GM12891 (cell line): ENCODE measurements at places on chromosomes 16 and 17.

DNA sequence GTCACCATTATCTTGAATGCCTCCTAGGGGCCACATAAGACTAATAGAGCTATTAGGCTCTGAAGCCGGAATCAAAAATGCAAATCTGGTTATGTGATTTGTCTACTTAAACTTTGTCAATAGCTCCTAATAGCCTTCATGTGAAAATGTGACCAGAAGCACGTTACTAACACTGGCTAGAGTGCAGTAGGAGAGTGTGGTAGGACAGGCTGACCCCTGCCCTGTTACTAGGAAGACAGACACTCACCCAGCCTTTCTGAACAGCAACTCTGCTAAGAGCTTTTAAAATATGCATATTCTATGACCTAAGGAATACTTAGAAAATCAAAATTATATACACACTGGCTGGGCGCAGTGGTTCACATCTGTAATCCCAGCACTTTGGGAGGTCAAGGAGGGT is 26.3 kb downstream of the CENPV start:
- DNase-seq = no peak

DNA sequence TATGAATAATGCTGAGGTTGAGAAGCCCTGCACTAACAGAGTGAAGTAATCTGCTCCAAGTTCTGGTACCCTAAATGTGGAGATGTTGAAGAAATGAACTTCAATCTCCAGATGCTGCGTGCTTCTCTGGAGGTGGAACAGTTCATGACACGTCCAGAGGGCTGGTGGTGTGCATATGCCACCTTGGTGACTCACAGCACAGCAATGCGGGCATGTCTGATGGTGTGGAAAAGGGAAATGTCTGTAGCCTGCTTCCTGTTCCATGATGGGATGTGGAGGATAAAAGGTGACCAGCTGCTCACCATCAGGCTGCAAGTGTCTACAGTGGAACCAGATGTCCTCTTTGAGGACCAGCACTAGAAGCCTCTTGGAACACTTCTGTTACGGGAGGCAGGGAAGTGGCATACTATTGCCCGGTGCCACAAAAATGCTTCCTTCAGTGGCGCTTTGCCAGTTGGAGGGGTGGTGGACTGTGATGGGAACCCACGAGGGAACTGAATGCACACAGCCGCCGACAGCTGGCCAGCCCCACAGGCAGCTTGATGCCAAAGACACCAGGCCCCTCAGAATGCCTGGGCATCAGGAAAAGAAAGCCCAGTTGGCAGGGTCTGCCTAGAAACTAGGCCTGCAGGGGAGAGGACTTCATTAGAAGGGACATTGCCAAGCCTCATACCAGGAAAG is 19.9 kb downstream of the SNX11 start:
- no peak for DNase-seq

- DNase-seq = no peak
Observed at GRCh38 chr16:65950211-65950610, 416.3 kb upstream of the CDH5 start.

DNA sequence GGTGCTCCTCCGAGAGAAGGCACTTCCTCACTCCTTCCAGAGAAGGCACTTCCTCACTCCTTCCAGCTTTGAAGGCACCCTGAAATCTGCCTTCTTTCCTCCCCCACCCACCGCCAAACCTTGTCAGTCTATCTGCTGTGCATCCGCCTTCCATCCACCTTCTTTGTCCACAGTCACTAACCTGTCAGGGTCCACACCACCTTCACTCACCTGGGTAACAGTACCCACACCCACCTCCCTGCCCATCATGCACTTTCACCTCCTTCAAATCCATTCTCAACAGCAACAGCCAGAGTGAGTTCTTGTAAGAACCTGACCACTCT is 5.2 kb downstream of the CCDC102A start:
- DNase-seq = no peak

GRCh38 chr16:30350134-30350871 is 4.8 kb downstream of the CD2BP2 start:
- DNase-seq = peak; percentile 60

DNA sequence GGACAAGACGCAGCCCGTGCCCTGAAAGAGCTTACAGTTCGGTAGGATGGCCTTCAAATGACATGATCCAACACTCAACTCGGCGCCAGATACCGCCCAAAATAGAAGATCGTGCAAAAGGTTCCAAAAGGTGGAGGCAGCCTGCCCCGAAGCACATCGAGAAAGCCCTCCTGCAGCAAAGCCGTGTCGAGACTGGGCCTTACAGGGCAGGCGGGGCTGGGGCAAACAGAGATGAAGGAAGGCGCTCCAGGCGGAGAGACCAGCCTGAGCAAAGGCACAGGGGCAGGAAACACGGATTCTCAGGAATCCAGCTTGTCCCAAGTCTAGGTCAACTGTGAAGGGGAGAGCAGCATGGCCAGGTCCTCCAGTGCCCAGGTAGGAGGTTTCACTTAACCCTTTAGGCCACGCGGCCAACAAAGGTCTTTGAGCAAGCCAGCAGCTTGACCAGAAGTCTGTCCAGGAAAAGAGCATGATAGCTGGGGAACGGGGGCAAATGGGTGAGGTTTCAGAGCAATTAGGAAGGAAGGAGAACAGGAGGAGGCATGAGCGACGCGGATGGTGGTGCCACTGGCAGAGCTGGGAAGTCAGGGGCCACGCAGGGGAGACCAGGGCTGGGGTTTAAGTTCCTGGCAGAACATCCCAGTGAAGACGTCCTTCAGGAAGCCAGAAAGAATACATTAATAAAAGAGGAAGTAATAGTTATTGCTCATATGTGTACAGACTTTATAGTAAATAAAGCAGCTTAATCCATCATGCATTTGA is 21.2 kb upstream of the EIF1 start:
- no peak for DNase-seq

- DNase-seq = no peak
Observed at GRCh38 chr17:49576088-49576916, 631 bp downstream of the NXPH3 start.

DNA sequence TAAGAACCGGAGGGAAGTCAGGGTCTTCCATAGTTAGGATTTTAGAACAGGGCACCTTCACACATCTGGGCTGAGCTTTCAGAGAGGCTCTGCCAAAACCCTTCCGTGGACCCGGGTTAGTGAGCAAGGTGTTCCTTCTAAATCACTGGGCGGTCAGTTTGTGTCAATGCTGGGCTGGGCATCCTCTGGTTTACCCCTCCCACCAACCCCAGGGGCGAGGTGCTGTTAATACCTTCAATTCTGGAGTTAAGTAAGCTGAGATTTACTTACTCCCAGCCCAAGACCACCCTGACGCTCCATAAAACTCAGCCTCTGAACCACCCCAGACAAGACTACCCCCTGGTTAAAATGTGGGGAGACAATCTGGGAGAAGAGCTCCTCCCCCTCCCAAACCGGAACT is 1.0 kb downstream of the TMEM92 start:
- DNase-seq = no peak

DNA sequence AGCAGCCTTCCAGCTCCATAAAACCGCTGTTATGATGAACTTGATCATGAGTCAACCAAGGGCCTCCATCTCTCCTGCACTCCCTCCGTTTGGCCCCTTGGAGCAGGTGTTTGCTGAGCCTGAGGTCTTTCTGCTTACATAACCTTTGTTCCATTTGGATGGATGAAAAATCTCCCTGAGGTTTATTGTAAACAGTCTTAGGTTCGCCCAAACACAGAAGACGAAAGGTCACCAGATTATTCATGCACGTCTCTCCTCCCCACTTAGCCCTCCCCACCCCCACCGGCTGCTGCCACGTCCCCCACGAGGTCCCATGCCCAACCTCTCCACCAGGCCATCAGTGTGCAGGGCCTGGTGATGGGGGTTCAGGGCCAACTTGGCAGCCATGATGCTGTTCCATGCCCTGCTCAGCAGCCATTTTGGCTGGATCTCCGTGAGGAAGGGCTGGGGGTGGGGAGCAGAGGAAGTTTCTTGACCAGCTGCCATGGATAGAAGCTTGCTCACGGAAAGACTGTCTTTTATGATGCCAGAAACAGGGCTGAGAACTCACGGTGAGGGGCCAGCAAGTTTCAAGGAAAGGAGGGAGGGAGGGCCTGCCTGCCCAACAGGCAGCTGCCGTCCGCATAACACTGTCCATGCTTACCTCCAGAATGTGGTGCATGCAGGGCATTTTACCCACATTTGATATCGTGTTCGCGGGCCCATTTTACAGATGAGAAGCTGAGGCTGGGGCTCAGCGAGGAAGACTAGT is 47.8 kb upstream of the FOXF1 start:
- no peak for DNase-seq

DNA sequence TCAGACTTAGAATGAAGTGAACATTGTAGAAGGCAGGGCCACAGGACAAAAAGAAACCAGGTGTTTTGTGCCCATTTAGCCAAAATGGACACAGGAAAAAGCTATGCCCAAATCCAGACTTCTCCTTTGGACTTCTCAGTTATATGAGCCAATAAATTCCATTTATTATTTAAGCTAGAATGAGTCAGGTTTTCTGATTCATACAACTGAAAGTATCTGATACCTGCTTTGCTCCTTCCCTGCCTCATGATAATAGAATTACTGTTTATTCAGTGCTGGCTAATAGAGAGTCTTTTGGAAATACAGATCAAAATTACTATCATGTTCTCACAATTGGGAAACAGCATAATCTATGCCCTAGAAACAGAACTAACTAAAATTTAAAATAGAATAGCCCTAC is 8.7 kb upstream of the CPD start:
- no peak for DNase-seq

DNA sequence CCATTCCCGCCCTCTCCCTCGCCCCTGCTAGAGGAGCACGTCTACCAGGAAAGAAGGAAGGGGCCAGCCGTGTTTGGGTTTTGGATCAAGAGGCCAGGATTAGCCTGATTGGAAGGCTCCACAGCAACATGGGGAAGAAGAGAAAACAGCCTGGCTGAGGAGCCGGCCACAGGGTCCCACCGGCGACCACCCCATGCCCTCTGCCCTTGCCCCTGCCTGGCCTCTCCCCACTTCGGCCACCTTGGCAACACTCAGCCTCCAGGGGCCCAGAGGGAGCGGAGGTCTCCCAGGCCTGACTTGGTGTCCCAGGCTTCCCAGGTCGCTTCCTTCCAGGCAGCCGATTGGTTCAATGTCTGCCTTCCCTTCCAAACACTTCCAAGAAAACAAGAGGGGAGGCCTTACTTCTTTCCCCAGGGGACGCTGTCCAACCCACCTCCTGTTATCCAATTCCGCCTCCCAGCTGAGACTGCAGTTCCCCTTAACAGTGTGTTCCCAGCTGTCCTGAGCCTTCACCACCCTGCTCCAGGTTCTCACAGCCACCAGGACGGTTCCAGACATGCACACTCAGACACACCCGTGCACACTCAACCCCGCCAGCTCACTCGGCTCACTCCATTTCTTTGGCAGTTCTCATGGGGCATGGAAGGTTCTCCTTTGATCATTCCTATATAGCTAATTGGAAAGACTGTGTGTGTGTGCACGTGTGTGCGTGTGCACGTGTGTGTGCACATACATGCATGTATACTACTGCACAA is 65.4 kb downstream of the RBFOX3 start:
- no peak for DNase-seq

DNA sequence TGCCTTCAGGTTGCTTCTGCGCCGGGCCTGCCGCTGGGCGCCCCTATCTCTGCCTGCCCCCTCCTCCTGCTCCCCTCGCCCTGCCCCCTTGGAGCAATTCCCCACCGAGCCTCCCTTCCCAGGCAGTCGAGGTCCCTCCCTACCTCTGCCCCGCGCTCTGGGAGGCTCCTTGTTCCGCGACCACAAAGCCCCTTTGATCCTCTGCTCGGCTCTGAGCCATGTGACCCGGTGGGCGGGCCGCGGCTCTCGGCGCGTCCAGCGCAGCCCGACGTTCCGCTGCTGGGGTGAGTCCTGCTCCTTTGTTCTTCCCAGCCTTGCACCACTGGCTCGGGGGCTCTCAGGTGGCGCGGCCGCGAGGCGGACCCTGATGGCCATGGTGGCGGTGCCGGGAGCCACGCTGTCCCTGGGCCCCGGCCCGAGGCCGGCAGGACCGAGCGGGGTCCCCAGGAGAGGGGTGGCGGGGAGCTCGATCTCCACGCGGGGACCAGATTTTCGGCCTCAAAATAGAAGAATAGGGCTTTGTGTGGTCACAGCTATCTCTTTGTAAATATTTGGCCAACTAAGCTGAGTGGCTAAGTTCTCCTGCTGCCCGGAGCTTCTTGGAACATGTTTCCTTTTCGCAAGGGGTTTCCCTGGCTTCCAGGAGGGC is 310.6 kb downstream of the SEC14L1 start:
- DNase-seq = no peak

DNA sequence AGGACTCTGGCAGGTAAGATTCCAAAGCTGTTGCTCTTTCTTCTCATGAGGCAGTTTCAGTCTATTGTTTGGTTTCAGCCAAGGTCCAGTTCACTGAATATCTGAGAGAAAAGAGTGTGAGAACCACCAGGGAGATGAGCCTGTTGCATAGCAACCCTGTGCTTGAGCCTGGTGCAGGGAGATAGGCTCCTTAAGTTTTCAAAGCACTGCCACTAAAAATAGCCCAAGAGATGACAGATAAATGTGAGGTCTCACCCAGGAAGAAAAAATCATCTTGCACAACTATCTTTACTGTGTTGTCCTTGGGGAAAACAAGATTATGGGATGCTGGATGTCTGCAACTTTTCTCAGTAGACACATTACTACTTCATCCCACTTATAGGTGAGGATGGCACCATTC is 26.2 kb upstream of the NUDT7 start:
- DNase-seq = no peak

DNA sequence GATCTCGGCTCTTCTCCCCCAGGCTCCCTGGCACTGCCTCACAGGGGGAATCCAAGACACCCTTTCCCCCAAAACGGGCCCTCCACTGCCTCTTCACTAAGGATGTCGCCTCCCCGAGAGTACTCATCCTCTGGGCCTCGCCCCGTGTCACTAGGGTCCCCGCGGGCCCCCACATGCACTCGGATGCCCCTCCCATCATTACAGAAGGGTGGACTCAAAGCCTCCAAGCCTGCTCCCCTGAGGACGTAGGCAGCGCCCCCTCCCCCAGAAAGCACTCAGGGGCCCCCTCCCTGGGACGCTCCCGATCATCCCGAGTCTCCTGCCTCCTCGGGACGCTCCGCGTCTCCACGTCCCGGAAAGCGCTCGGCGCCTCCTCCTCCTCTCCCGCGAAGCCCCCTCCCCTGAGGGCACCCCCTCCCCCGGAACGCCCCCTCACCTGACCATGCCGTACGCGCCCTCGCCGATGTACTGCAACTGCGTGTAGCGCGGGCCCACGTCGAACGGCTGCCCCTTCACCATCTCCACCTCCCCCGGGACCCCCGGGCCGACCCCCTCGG is 338 bp downstream of the MAPK3 start:
- DNase-seq = no peak
